ENCODE measurements at places on chromosomes 6 and 20.
A peak's percentile ranks its signal among the peaks of the same experiment; 100 is the strongest.

- DNase-seq = no peak
Observed at GRCh38 chr20:51542571-51543421, at the start of gene NFATC2. Gene NFATC2 (minus strand): TSS chr20:51542719. CDS start chr20:51542499, 220 bp downstream.

GRCh38 chr6:3693831-3694230, 57.7 kb downstream of the PXDC1 start:
- no peak for DNase-seq

- DNase-seq = no peak
Observed at GRCh38 chr6:43810965-43811732, 41.1 kb downstream of the VEGFA start.

GRCh38 chr6:54876365-54876764, 29.8 kb downstream of the FAM83B start:
- no peak for DNase-seq

- peak; percentile 73 for DNase-seq
Observed at GRCh38 chr20:38321959-38322598, 18.1 kb downstream of the BPI start.

GRCh38 chr20:63840405-63840828, 9.4 kb upstream of the ZBTB46 start:
- no peak for DNase-seq

DNA sequence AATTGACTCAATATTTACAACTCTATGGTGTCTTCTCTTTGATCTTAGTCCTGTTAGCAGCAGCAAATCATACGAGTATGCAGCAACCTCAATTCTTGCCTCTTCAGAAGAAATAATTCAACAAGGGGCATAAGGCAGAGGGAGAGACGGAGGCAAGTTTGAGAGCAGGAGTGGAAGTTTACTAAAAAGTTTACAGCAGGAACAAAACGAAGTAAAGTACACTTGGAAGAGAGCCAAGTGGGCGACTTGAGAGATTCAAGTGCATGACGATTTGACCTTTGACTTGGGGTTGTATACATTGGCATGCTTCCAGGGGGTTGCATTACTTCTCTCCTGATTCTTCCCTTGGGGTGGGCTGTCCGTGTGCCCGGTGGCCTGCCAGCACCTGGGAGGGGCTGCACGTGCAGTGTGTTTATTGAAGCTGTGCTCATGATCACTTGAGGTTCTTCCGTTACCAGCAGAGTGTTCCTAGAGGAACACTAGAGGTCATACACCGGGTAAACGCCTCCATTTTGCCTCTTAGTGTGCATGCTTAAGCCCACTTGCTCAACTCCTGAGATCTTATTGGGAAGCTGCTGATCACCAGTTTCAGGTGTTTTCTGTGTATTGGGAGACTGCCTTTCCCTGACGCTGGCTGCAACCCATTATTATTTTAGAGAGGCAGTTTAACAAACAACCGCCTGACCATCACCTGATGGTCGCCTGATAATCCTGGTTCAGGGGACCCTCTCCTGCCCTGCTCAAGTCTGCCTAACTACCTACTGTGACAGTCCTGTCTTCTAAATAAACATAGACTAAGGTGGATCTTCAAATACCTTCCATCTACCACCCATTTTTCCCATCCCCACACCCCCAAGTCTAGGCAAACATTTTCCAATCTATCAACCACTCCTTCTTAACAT, 172.4 kb upstream of the MYLIP start:
- DNase-seq = no peak

DNA sequence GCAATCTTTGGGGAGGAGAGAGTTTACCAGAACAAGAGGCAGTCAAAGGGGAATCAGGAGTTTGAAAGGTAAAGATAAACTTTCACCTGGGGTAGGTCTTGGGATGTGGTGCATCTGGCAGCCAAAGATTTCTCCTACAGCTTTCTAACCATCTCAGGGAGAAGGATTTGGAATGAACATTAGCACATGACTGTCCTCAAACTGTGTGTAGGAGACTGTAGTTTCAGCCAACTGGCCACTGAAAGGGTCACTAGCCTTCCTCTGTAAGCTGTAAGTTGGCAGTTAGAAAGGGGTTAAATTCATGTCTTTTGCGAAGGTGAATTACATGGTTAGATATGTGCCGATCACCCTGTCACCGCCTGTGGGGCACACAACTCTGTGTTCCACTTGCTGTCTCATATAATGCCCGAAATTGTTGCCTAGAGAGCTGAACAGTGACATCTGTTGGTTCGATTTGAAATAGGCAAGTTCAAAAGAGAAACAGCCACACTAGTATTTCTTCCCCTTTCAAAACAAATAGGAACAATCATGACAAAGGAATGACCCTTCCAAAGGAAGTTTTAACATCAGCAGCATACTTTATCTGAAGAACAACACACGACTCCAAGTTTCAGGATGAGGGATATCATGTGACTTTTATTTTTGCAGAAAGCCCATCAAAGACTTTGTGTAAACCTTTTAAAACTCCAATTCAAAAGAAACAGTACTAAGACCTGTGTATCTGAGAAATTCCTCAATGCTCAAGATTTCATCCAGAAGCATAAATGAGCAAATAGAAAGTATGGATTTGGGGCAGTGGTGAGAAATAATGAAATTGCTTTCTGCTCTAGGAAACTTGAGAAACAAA, 1.1 kb upstream of the OPN5 start:
- peak; percentile 59 for DNase-seq

DNA sequence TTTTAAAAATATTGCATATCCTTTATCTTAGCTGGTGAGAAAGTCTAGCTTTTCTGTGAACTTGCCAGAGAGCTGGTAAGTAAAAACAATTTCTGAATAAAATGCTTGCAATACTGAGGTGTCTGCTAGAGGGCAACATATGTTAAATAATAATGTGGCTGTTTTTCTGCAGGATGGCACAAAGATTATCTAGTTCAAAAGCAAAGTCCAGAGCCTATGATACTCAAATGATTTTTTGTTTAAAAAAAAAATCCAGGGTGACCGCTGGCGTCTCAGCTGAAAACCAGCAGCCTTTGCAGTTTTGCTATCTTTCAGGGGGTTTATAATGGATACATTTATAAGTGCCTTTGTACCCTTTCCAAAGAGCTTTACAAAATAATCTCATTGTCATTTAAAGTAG, 194.9 kb downstream of the PHACTR1 start:
- DNase-seq = no peak

- no peak for DNase-seq
Observed at GRCh38 chr20:21393166-21393565, 4.2 kb downstream of the NKX2-4 start.

DNA sequence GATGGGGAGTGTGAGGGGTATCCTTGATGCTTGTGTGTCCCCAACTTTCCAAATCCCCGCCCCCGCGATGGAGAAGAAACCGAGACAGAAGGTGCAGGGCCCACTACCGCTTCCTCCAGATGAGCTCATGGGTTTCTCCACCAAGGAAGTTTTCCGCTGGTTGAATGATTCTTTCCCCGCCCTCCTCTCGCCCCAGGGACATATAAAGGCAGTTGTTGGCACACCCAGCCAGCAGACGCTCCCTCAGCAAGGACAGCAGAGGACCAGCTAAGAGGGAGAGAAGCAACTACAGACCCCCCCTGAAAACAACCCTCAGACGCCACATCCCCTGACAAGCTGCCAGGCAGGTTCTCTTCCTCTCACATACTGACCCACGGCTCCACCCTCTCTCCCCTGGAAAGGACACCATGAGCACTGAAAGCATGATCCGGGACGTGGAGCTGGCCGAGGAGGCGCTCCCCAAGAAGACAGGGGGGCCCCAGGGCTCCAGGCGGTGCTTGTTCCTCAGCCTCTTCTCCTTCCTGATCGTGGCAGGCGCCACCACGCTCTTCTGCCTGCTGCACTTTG, at the start of gene TNF:
Gene TNF (plus strand): TSS at position 231 of the 567 bp plus-strand sequence. CDS start 177 bp downstream, at position 408.
- no peak for DNase-seq

GRCh38 chr20:49792006-49792405, 20.6 kb upstream of the SLC9A8 start:
- DNase-seq = no peak

GRCh38 chr6:126926926-126927325, 191.5 kb upstream of the RSPO3 start:
- no peak for DNase-seq

GRCh38 chr6:123769431-123769830, 34.2 kb upstream of the NKAIN2 start:
- DNase-seq = no peak

- DNase-seq = no peak
Observed at GRCh38 chr6:166257911-166258318, 50.3 kb downstream of the PRR18 start.

- peak; percentile 58 for DNase-seq
Observed at GRCh38 chr6:154488802-154489437, 21.6 kb downstream of the CNKSR3 start.

DNA sequence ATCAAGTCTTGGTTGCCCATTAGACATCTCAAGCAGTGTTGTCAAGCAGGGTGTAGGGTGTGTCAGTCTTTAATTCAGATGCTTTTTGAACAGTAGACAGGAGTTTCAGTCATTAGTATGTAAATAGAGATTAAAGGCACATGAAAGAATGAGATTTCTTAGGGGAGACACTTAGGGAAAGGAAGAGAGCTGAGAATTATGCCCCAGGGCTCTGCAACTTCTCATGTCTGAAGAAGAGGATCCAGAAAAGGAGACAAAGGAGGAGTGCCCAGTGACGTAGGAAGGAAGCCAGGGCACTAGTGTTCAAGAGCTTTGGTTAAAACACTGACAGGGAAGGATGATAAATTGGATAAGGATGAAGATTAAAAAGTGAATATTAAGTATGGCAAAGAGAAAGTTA, 569.7 kb downstream of the NKAIN2 start:
- no peak for DNase-seq

- no peak for DNase-seq
Observed at GRCh38 chr6:129748212-129748900, 38.4 kb upstream of the ARHGAP18 start.

DNA sequence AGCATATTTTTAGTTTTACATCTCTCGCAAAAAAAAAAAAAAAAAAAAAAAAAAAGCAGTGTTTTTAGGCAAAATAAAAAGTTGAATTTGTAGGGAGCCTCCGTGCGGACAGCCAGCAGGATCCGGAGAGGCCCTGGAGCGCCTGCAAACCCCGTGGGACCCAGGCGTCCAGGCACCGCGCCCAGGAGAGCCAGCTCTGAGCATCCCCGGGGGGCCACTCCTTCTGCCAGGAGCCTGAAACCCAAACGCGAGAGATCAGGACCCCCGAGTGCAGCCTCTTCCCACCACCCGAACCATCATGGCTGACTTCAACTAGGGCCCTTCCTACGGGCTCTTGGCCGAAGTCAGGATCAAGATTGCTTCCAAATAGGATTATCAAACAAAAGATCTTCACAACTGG, 54.1 kb upstream of the LY86 start:
- DNase-seq = no peak

DNA sequence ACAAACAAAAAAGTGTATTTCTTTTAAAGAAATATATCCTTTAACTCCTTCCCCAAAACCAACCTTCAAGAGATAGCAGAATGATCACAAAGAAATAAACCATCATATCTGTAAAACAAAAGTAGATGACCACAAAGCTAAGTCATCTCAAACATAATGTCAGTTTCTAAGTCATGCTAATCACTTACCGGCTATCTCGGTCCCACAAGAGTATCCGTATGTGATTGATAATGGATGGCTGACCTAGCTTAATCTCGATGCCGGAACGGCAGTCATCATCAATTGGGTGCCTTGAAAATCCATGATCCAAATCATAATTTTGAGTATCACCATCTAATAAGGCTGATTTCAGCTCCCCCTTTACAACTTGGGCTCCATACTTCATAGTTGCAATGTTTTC, 59.7 kb downstream of the BTBD9 start:
- DNase-seq = no peak

DNA sequence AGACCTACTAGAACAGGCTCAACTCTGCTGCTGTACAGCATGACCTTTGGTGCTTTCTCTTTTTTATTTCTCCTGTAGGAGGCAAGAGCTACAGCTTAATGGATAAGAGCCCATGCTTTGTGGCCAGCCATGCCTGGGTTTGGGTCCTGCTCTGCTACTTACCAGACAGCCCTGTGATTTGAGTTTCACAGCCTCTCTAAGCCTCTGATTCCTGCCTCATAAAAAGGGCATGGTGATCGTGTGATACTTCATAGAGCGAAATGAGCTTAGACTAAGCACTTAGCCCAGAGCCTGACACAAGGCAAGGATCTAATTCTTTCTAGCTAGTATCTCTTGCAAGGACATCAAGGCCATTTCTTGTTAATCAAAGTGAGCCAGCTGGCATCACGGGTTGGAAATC, 19.3 kb upstream of the PDE7B start:
- DNase-seq = no peak

DNA sequence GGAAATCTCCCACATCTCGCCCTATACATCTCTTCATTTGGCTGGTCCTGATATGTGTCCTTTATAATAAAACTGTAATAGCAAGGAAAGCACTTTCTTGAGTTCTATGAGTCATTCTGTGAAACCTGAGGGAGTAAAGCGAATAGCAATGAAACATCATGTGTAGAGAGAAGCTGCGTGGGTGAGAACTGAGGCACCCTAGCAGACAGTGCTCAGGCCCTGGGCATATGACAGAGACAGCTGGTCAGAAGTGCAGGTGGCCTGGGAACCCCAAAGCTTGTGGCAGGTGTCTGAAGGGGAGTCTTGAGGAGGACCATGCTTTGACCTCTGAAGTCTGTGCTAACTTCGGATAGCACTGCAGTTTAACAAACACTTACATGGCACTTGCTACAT, 1.3 kb upstream of the BLOC1S5 start:
- DNase-seq = no peak

DNA sequence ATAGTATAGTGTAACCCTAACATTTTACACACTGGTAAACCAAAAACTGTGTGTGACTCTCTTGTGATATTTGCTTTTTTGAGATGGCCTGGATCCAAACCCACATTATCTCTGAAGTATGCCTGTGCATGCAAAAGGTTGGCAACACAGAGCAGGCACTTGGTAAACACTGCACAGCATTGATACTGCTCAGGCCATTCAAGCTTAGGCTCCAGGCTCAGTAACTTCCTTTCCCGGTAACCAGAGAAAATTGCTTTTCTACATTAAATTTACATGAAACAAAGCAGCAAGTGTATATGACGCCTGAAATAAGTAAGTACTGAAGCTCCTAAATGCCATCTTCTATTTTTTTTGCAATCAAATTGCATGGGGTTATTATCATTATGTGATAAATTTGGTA, 205.7 kb downstream of the EPM2A start:
- no peak for DNase-seq

DNA sequence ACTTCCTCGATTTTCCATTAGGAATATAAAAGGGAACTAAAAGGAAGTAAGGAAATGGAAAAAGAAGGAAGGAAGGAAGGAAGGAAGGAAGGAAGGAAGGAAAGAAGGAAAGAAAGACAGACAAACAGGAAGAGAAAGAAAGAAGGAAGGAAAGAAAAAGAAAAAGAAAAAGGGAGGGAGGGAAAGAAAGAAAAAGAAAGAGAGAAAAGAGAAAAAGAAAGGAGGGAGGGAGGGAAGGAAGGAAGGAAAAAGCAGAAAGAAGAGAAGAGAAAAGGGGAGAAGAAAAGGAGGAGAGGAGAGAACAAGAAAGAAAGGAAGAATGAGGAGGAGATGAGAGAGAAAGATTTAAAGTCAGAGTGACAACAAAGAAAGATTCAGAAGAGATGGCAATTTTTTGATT, 724.5 kb downstream of the GRIK2 start:
- DNase-seq = no peak

GRCh38 chr6:30840084-30840934, 44.0 kb upstream of the DDR1 start:
- DNase-seq = no peak

GRCh38 chr20:40443753-40444152, 245.3 kb downstream of the MAFB start:
- DNase-seq = no peak

GRCh38 chr6:70531133-70531532, 35.6 kb upstream of the SDHAF4 start:
- DNase-seq = no peak

- no peak for DNase-seq
Observed at GRCh38 chr6:116450769-116451740, 10.1 kb upstream of the CALHM6 start.
